Progenitor cell of endocrine pancreas (in vitro differentiated cells): ENCODE measurements at places on chromosomes 3 and 15.

DNA sequence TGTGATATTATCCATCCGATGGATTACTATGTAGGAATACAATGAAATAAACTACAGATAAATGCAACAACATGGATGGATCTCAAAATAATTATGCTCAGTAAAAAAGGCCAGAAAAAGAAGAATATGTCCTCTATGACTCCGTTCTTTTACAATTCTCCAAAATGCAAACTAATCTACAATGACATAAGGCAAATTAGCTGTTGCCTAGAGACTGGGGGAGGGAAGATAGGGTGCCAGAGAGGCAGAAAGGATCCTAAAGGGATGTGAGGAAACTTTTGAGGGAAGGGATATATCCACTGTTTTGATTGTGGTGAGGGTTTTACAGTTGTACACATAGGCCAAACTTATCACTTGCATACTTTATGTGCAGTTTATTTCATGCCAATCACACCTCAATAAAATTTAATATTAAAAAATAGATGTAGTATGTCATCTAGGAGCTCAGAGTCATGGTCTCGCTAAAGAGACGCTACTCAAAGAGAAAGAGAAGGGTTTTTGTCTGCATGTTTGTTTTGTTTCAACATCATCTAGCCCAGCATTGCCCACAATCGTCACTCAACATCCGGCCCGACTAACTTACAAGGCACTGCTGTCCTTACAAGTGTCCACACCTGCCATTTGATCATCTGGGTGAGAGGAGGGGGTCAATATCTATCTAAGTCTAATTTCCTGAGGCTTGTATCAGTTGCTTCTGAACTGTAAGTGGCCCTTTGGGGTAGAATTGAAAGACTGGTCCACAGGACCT lies 29.5 kb downstream of the HES1 start:
- DNase-seq, result no peak

DNA sequence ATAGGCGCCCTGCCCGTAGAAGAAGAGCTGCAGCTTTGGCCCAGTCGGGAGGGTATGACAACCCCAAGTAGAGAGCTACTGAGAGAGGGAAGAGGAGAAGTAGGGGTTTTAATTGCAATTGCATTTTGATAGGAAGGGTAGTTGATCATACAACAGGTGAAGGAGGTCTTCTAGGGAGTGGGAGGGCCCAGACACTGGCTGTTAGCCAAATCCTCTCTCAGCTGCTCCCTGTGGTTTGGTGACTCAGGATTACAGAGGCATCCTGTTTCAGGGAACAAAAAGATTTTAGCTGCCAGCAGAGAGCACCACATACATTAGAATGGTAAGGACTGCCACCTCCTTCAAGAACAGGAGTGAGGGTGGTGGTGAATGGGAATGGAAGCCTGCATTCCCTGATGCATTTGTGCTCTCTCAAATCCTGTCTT lies 408.9 kb upstream of the THBS1 start:
- no peak for DNase-seq

- no peak for DNase-seq
Measured at GRCh38 chr15:67135494-67135893, 70.1 kb downstream of the SMAD3 start.

GRCh38 chr15:76795217-76795616 lies 109.9 kb downstream of the SCAPER start:
- no peak for DNase-seq

DNA sequence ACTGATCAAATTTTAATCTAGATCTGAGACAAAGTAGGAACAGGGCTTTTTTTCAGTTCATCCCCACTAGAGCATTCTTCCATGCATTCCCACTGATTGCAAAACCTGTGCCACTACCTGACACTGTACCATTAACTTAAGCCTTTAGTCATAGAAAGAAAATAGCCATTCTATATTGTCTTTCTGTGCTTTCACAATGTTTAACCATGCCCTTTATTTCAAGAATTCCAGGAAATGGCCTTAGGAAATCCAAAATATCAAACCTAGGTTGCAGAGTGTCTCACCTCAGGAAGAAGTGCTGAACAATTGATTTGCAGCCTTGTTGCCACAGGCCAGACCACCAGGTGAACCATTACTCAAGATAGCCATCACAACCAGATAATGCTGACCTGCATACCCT lies 56.2 kb upstream of the TGFBR2 start:
- DNase-seq, result no peak

DNA sequence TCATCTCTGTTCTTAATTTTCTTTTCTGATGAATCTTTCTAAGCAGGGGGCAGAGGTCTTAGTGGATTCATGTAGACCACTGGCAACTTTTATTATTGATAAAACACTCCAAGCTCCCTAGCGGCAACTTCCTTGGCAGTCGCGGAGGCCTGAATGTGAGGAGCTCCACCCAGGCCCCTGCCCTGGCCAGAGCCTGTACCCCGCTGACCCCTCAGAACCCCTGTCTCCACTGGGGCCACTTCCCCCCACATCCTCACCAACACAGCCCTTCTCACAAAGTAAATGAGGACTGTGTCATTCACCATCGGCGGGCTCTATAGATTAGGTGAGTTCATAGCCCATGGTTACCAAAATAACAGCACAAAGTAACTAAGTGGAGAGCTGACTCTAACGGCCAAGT lies 111.6 kb downstream of the TPRA1 start:
- DNase-seq, result no peak

- no peak for DNase-seq
Measured at GRCh38 chr3:56630966-56631365, 52.1 kb downstream of the TASOR start.

DNA sequence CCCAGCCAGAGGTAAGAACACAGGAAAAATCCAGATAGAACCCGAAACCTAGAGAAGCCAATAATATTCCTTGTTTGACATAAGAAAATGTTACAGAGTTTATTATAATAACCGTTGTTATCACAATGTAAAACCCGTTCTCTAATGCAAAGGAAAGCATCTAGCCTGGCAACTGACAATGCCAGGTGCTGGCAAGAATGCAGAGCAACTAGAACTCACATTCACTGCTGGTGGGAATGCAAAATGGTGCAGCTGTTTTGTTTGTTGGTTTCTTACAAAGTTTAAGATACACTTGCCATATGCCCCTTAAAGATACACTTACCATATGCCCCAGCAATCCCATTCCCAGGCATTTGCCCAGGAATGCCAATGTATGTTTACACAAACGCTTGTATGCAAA lies 23.4 kb downstream of the VPS39 start:
- DNase-seq, result no peak

DNA sequence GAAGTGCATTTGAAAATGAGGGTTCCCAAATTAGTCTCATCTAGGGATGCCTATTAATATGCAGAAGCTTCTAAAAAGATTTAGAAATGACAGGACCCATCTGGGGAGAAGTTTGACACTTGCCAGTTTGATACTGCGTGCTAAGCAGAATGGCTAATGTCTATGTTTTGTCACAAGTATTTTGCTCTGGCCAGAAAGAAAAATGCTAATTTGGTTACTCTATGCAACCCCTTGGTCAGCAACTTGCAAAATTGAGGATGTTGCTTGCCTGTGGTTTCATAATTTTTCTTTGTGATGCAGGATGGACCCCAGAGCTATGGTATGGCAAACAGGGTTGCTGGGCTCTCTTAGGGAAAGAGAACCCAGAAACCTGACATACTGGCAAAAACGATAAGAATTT lies 148.2 kb downstream of the FMN1 start:
- no peak for DNase-seq

GRCh38 chr3:179321668-179322285 lies 1.1 kb upstream of the ZNF639 start:
- DNase-seq, result no peak

- DNase-seq, result no peak
Measured at GRCh38 chr3:152376351-152377183, 107.8 kb downstream of the MBNL1 start.

DNA sequence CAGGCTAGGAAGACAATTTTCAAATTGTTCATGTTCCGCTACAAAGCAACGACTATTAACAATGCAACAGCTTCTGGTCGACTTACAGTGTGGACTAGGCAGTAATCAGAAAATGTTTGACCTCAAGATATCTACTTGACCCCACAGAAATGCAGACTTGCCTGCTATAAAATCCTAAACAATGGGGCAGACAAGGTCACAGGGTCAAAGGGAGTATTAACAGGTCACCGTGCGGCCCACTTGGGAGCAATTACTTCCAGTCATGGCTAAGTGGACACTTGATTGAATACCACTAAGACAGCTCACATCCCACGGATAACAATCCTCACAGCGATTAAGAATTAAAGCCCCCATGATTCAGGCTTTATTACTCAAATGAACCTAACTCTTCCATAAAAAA lies 58.9 kb downstream of the FOXP1 start:
- no peak for DNase-seq

DNA sequence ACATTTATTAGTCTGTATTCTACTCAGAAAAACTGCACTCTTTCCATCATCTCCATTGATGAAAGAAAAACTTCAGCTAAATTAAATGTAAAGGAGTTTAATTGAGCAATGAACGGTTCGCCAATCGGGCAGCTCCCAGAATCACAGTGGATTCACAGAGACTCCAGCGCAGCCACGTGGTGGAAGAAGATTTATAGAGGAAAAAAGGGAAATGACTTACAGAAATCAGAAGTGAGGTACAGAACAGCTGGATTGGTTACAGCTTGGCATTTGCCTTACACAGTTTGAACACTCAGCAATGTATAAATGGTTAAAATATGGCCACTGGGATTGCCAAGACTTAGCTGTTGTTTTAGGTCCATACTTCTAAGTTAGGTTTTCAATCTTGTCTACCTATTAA lies 2.8 kb upstream of the SUCLG2 start:
- DNase-seq, result no peak

DNA sequence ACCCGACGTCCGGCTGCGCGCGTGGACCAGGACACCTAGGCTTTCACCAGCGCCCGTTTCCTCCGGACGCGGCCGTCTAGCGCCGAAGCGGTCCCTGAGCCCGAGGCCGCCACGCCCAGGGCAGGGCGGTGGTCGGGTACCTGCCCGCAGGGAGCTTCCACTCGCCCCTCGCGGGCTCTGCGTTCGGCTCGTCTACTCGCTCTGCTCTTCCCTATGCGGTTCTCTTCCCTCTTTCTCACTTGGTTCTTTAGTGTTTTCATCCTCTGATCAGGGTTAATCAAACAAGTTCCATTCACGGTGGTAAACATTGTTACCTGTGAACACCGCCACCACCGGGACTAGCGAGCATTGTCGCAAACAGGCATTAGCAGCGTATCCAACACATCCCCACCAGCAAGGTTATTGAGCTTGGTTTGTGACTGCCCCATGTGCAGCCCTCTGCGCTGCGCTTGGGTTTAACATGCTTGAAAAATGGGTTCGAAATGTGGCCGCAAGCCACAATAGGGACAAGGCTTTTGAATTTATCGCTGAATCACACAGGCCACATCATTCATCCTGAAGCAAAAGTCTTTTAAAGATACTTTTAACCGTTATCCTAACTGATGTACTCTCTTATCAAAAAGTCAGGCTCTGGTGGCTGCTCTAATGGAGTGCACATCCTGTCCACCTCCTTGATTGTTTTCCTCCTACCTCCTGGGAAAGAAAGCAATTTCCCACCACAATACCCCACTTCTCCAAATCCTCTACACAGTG lies 843 bp upstream of the CD47 start:
- DNase-seq, result no peak

GRCh38 chr3:105733356-105733755 lies 135.5 kb downstream of the CBLB start:
- no peak for DNase-seq

DNA sequence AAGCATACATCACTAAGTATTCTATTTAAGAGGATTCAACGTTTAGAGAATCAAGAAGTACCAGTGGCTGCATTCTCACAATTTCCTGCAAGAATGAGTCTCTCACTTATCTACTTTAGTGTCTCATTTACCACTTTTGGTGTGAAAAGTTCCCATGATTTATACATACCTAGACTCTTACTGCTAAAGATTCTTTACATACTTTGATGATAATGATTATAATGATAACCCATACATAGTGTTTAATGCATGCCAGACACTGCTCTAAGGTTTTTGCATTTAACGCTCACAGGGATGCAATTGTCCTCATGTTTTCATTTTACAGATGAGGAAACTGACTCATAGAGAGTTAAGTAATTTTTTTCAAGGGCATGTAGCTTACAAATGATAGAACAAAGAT lies 133.6 kb downstream of the TMEM108 start:
- DNase-seq, result no peak

GRCh38 chr3:10779293-10779805 lies 36.7 kb upstream of the SLC6A11 start:
- DNase-seq, result no peak
